Endothelial cell of umbilical vein (primary cell): ENCODE measurements at places on chromosomes 13 and 19. TPM values are rescaled to one million over a fixed set of nuclear protein-coding genes. Genes with fewer than 3 reads are reported as not detected.

Gene SBSN
- total RNA-seq: not detected in 2 replicates

Gene THSD8
- total RNA-seq: 13.2 and 15.9 TPM in 2 replicates

Gene EMC10
- total RNA-seq: 101 and 106 TPM in 2 replicates

Gene KMT5C
- 11.4 and 13.5 TPM in 2 replicates for total RNA-seq

Gene MAMSTR
- 0.76 and 0.84 TPM in 2 replicates for total RNA-seq

Gene MAG
- not detected in 2 replicates for total RNA-seq

Gene DCLK1
- 3.9 and 4.5 TPM in 2 replicates for total RNA-seq

Gene CPB2
- not detected in 2 replicates for total RNA-seq

Gene LYL1
- 74.4 and 91.5 TPM in 2 replicates for total RNA-seq

Gene HSPB6
- total RNA-seq: 2.7 and 6.2 TPM in 2 replicates

Gene ZNF763
- total RNA-seq: 0.48 and 0.77 TPM in 2 replicates

GRCh38 chr13:91045351-91046034 is 302.0 kb upstream of the MIR17HG start:
- H3K4me3 ChIP-seq: no peak overlapping the region
- no peaks in the 10 kb centered on the region for H3K27me3 ChIP-seq
- DNase-seq: no peak
- no peaks in the 10 kb centered on the region for H3K36me3 ChIP-seq
- H3K27ac ChIP-seq: no peak overlapping the region

- no peak overlapping the region for H3K27ac ChIP-seq
- no peak overlapping the region for H3K4me3 ChIP-seq
- DNase-seq: no peak
Measured at GRCh38 chr13:31670831-31671617, 68.3 kb upstream of the RXFP2 start.

DNA sequence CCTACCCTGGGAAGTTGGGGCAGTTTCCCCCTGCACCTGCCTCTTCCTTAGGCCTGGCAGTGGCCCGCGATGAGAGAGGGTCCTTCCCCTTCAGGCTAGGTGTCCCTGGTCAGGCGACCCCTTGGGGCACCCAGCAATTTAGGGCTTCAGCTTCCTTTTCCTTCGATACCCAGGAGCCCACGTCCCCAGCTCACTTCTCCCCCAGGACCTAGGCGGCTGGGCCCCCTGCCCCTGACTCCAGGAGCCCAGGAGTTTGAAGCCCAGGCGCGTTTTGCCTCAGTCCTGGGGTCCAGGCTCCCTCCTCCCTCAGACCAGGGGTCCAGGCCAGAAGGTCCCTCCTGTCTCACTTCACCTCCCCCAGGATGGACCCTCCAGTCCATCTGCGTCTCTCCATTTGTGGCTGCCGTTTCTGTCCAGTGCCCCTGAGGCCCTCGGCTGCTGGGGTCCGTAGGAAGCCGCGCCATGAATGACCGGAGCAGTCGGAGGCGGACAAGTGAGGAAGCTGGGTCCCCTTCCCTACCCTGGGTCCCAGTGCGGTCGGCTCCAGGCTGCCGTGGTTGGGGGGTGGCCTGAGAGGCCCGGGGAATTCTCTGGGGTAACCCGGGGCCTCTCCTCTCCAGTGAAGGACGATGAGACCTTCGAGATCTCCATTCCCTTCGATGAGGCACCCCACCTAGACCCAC is 714 bp downstream of the CCDC106 start:
- H3K27me3 ChIP-seq: no peaks in the 10 kb centered on the region
- peaks cover 3% of the 10 kb centered on the region for H3K36me3 ChIP-seq
- peak overlapping the region; percentile 71 for H3K4me3 ChIP-seq
- DNase-seq: no peak
- peaks cover 17% of the 10 kb centered on the region for H3K4me1 ChIP-seq

GRCh38 chr19:41367848-41368301 is 3.9 kb upstream of the B9D2 start:
- no peak overlapping the region for H3K4me3 ChIP-seq
- no peaks in the 10 kb centered on the region for H3K36me3 ChIP-seq
- H3K4me1 ChIP-seq: peaks cover 20% of the 10 kb centered on the region
- H3K27me3 ChIP-seq: no peaks in the 10 kb centered on the region

DNA sequence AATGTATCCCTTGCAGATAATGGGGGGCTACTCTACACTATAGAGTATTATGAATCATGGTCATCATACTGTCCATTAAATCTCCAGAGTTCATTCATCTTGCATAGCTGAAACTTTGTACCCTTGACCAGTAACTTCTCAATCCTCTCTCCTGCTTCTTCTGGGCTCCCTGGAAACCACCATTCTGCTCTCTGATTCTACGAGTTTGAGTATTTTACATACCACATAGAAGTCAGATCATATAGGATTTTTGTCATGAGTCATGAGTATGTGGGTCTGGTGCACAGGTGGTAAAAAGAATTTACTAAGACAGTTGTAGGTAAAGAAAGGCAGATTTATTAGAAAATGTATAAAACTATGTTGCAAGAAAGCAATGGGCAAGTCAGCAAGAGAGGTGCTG is 41.9 kb downstream of the WTIP start:
- no peaks in the 10 kb centered on the region for H3K36me3 ChIP-seq
- H3K4me1 ChIP-seq: no peaks in the 10 kb centered on the region
- DNase-seq: no peak
- no peak overlapping the region for H3K27ac ChIP-seq

DNA sequence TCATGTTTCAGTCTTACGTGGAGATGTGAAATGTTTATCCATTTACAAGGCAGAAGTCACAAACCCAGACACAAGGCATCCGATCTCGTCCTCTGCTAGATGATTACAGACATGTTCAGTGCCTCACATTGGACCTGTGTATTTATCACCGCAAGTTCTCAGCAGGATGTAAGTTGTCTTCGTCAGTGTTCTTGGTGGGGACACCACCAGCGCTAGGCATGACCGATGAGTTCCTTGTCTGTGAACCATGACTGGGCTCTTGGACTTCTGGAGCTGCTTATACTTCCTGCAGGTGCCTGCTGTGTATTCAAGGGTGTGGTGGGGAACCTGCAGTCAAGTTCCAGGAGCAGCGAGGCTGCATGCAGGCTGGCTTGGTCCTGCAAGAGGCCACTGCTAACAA is 105.4 kb downstream of the URI1 start:
- H3K27ac ChIP-seq: no peak overlapping the region
- H3K4me3 ChIP-seq: no peak overlapping the region
- H3K27me3 ChIP-seq: no peaks in the 10 kb centered on the region
- DNase-seq: no peak
- H3K4me1 ChIP-seq: no peaks in the 10 kb centered on the region

DNA sequence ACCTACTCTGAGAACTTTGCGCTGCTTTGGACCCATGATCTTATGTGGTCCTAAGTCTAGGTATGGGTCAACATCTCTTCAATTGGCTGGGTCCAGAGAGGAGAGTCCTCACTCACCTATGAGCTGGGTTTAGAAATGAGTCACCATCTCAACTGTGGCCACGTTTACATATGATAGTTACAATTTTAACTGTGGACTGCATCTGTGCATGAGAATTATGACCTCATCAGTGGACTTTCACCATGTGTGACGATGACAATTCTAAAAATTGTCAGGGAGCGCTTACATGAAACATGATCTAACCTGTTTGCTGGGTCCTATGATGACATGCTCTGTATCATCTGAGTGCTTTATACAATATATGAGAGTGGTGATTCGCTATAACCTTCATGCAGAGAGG is 12.7 kb upstream of the ZNF724 start:
- H3K4me3 ChIP-seq: no peak overlapping the region
- no peak overlapping the region for H3K27ac ChIP-seq
- no peak for DNase-seq
- H3K36me3 ChIP-seq: no peaks in the 10 kb centered on the region
- no peaks in the 10 kb centered on the region for H3K27me3 ChIP-seq

DNA sequence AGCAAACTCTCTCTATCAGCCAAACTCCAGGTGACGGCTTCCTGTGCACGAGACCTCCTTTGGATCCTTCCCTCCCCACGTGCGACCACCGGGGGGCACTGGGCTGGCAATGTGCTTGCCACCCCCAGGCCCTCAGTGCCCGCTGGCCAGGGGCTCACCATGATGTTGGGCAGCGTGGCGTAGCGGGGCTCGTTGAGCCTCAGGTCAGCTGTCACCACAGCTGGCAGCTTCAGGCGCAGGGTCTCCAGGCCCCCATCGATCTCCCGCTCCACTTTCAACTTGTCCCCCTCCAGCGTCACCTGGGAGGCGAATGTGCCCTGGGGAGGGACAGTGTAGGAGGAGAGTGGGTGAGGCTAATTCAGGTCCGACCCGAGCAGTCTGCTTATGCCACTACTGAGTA is 4.8 kb upstream of the VSIG10L start:
- H3K36me3 ChIP-seq: no peaks in the 10 kb centered on the region
- DNase-seq: no peak
- no peaks in the 10 kb centered on the region for H3K27me3 ChIP-seq
- no peaks in the 10 kb centered on the region for H3K4me1 ChIP-seq

DNA sequence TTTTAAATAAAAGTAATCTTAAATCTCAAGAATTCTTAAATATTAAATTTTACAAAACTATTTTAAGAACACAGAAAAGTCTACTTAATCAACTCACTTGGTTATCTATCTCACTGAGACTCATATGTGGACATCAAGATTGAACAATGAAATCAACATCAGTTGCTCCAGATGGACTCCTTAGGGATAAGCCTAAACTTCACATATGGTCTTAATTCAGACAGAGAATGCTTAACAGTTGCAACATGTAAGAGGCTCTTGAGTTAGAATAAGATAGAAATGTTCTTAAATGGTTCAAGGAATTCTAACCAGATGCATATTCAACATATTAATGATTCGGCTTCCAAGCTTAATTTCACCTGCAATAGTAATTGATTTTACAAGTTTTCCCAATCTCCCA is 1730.9 kb downstream of the PCDH9 start:
- H3K36me3 ChIP-seq: no peaks in the 10 kb centered on the region
- H3K4me1 ChIP-seq: no peaks in the 10 kb centered on the region
- no peak overlapping the region for H3K27ac ChIP-seq
- H3K4me3 ChIP-seq: no peak overlapping the region

DNA sequence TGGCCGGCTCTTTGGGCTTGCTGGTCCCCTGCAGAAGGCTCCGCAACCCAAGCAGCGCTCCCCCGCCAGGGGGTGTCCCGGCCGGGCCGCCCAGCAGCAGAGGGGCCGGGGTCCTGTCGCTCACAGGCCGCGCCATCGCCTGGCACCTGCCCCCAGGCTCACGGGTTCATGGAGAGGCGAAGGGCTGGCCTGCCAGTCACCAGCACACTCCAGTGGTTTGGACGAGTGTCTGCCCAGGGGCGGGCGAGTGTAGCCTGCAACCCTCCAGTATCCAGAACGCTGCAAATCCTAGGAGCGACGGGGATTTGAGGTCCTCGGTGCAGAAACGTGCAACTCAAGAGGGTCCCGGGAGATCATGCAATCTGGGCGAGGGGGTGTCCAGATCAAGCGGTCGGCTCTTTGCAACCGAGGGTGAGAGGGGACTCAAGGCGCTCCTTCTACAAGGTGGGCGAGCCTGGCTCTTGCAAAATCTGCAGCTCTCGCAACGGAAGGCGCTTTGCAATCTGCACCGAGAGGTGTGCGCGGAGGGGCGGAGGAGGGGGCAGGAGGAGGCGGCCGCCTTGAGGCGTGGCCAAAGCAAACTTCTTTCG is at the start of gene DBP:
TSS of gene DBP (minus strand) at position 521 of the 590 bp plus-strand sequence. CDS start at position 136, 385 bp downstream.
- H3K4me3 ChIP-seq: no peak within 1 kb of the TSS
- peaks cover 13% of the 10 kb centered on the region for H3K27me3 ChIP-seq
- H3K27ac ChIP-seq: no peak within 1 kb of the TSS
- H3K4me1 ChIP-seq: peaks cover 26% of the 10 kb centered on the region
- no peak for DNase-seq

DNA sequence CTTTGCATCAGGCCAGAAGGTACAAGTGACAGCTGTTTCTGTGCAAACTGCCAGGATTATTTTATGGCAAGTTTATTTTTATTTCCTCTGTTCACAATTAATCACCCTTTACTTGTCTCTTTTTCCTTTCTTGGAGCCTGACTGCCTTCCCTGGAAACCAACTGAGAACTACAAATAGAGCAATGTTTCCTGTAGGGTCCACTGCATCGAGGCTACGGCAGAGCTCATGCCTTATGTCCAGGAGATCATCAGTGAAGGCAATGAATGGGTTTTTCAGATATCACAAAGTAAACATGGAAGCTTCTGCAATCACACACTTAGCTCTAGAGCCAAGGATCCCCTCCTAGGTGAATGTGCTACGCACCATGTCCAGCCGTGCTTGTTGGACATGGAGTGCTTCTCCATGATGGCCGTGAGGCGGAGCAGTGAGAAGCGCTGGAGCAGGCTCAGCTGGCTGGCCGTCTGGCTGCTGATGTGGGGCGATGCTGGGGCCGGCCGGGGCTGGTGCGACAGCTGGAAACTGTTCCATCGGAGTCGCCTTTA is 110.9 kb downstream of the KL start:
- peak overlapping the region; percentile 93 for H3K27ac ChIP-seq
- peaks cover 13% of the 10 kb centered on the region for H3K36me3 ChIP-seq
- H3K4me3 ChIP-seq: no peak overlapping the region
- peaks cover 51% of the 10 kb centered on the region for H3K4me1 ChIP-seq
- H3K27me3 ChIP-seq: no peaks in the 10 kb centered on the region

- H3K27me3 ChIP-seq: no peaks in the 10 kb centered on the region
- no peak overlapping the region for H3K4me3 ChIP-seq
- no peaks in the 10 kb centered on the region for H3K4me1 ChIP-seq
Measured at GRCh38 chr13:85377783-85378182, 421.4 kb downstream of the SLITRK6 start.

DNA sequence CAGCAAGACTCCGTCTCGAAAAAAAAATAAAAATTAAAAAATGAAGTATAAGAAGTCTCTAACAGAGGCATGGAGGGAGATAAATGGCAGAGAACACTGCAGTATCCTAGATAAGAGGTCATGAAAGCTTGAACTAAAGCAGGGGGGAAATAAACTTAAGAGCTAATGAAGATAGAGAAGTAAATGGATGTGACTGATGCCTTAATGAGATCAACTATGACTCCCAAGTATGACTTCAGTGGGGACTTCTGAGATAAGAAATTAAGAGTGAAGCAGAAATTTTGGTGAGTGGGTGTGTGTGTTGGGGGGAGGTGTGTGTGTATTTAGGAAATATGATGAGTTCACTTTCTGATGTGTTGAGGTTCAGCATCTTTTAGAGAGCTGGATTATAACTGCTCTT is 55.1 kb downstream of the DIAPH3 start:
- H3K27ac ChIP-seq: no peak overlapping the region
- no peak for DNase-seq
- H3K4me1 ChIP-seq: no peaks in the 10 kb centered on the region
- no peak overlapping the region for H3K4me3 ChIP-seq
- H3K27me3 ChIP-seq: no peaks in the 10 kb centered on the region

- DNase-seq: no peak
- no peaks in the 10 kb centered on the region for H3K36me3 ChIP-seq
- H3K4me1 ChIP-seq: no peaks in the 10 kb centered on the region
Measured at GRCh38 chr13:35866801-35867200, 264.4 kb downstream of the DCLK1 start.

- H3K36me3 ChIP-seq: no peaks in the 10 kb centered on the region
- H3K4me1 ChIP-seq: no peaks in the 10 kb centered on the region
- DNase-seq: no peak
- H3K27ac ChIP-seq: no peak overlapping the region
Measured at GRCh38 chr13:62850331-62850730, 1434.7 kb upstream of the PCDH20 start.
